T-helper 17 cell (primary cell): ENCODE measurements at places on chromosomes 6 and 20. TPM values are rescaled to one million over a fixed set of nuclear protein-coding genes. Genes with fewer than 3 reads are reported as not detected.

Gene GMPR
- 0.52 TPM for total RNA-seq

Gene PACSIN1
- 0.50 TPM for total RNA-seq

Gene TGM2
- total RNA-seq = 0.76 TPM

DNA sequence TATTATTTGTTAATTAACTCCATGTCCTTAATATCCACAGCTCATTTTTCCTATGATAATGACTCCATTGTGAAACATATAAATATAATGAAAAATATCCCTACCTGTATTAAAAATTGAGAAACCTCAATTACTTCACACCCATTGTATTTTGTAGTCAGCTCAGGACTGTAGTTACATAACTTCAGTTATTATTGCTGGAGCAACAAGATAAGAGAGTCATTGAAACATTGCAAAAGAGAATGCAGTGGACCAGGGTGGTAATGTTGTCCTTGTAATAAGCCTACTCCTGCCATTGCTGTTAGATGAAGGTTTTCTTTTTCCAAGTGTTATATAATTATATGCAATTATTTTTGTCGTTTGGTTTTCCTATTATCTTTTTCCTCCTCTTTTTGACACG, 184.4 kb downstream of the PRL start:
- no peaks in the 10 kb centered on the region for H3K36me3 ChIP-seq
- H3K27me3 ChIP-seq = no peaks in the 10 kb centered on the region
- H3K4me1 ChIP-seq = no peaks in the 10 kb centered on the region
- DNase-seq = no peak

- peak overlapping the region; percentile 95 for H3K27ac ChIP-seq
- peaks cover 9% of the 10 kb centered on the region for H3K36me3 ChIP-seq
- no peaks in the 10 kb centered on the region for H3K27me3 ChIP-seq
- no peak for DNase-seq
Observed at GRCh38 chr6:35311390-35312075, 13.9 kb downstream of the DEF6 start.

GRCh38 chr20:39144757-39145156, 182.6 kb downstream of the DHX35 start:
- H3K27ac ChIP-seq = no peak overlapping the region
- H3K4me3 ChIP-seq = no peak overlapping the region
- H3K36me3 ChIP-seq = no peaks in the 10 kb centered on the region
- peaks cover 2% of the 10 kb centered on the region for H3K4me1 ChIP-seq
- peaks cover 32% of the 10 kb centered on the region for H3K27me3 ChIP-seq
- no peak for DNase-seq

- no peaks in the 10 kb centered on the region for H3K27me3 ChIP-seq
- H3K36me3 ChIP-seq = no peaks in the 10 kb centered on the region
- no peak overlapping the region for H3K4me3 ChIP-seq
- no peak for DNase-seq
Observed at GRCh38 chr6:65468307-65468706, 238.7 kb downstream of the EYS start.

- H3K27me3 ChIP-seq = no peaks in the 10 kb centered on the region
- H3K4me3 ChIP-seq = no peak overlapping the region
- H3K27ac ChIP-seq = no peak overlapping the region
- no peak for DNase-seq
- H3K36me3 ChIP-seq = no peaks in the 10 kb centered on the region
- no peaks in the 10 kb centered on the region for H3K4me1 ChIP-seq
Observed at GRCh38 chr20:18380908-18381529, 85.8 kb downstream of the DZANK1 start.

GRCh38 chr6:12096342-12096741, 84.2 kb downstream of the HIVEP1 start:
- peaks cover 11% of the 10 kb centered on the region for H3K4me1 ChIP-seq
- no peak overlapping the region for H3K4me3 ChIP-seq
- no peak overlapping the region for H3K27ac ChIP-seq
- DNase-seq = no peak

GRCh38 chr6:11410539-11411307, 126.8 kb upstream of the TMEM170B start:
- peaks cover 4% of the 10 kb centered on the region for H3K36me3 ChIP-seq
- peak overlapping the region; percentile 89 for H3K27ac ChIP-seq
- peaks cover 16% of the 10 kb centered on the region for H3K4me1 ChIP-seq
- DNase-seq = no peak

DNA sequence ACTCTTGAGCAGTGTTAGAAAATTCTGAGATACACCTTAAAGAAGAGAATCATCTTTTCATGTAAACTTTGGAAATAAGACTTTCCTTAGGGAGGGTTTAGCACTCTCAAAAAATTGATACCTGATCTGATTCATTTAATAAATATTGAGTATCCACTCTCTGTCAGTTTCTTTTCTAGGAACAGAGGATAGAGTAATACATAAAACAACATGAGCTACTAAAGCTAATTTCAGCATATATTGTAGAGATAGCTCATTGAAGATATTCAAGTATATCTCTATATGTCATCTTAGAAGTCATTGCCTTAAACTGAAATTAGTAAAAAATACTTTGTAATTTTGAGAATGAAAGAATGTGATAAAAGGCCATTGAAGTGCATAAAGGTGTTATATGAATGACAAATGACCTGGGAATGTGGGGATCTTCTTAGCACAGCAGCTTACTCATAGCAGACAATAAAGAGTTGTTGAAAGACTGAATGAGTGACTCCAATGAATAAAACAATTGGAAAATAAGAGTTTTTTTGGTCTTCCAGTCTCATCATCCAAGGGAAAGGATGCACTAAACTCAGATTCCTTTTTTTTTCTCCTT, 29.2 kb downstream of the RHAG start:
- no peaks in the 10 kb centered on the region for H3K36me3 ChIP-seq
- DNase-seq = no peak
- H3K4me1 ChIP-seq = no peaks in the 10 kb centered on the region
- H3K4me3 ChIP-seq = no peak overlapping the region

DNA sequence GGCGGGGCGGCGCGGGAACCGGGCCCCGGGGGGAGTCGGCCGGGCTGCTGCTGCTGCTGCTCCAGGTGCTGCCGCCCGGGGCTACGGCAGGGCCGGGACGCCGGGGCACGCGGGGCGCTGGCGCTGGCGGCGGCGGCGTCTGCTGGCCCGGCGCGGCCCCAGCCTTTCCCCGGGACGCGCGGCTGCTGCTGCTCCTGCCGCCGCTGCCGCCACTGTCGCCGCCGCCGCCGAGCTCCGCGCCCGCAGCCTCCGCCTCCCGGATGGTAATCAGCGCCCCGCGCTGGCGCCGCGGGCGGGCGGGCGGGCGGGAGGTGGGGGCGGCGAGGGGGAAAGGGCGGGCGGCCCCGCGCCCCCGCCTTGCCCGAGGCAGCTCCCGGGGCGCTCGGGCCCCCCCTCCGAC, 306 bp downstream of the EBF4 start:
- H3K27ac ChIP-seq = no peak overlapping the region
- no peak for DNase-seq
- H3K27me3 ChIP-seq = peaks cover 57% of the 10 kb centered on the region

GRCh38 chr6:29631860-29632731, 887 bp downstream of the GABBR1 start:
- peak; percentile 70 for DNase-seq
- H3K4me1 ChIP-seq = peaks cover 49% of the 10 kb centered on the region
- peaks cover 5% of the 10 kb centered on the region for H3K36me3 ChIP-seq
- H3K4me3 ChIP-seq = peak overlapping the region; percentile 99

- peaks cover 77% of the 10 kb centered on the region for H3K27me3 ChIP-seq
- peaks cover 9% of the 10 kb centered on the region for H3K4me1 ChIP-seq
- no peak for DNase-seq
Observed at GRCh38 chr20:49569411-49570115, 1.6 kb upstream of the PTGIS start.

- no peak overlapping the region for H3K27ac ChIP-seq
- peaks cover 10% of the 10 kb centered on the region for H3K36me3 ChIP-seq
Observed at GRCh38 chr6:2355150-2355549, 109.7 kb upstream of the GMDS start.

GRCh38 chr6:6614096-6614982, 25.8 kb downstream of the LY86 start:
- H3K36me3 ChIP-seq = no peaks in the 10 kb centered on the region
- peak overlapping the region; percentile 75 for H3K27ac ChIP-seq
- DNase-seq = no peak
- peaks cover 8% of the 10 kb centered on the region for H3K27me3 ChIP-seq
- peaks cover 40% of the 10 kb centered on the region for H3K4me1 ChIP-seq

- no peaks in the 10 kb centered on the region for H3K36me3 ChIP-seq
- no peak overlapping the region for H3K4me3 ChIP-seq
- H3K27me3 ChIP-seq = peaks cover 4% of the 10 kb centered on the region
- H3K4me1 ChIP-seq = no peaks in the 10 kb centered on the region
- no peak for DNase-seq
Observed at GRCh38 chr20:39563349-39563748, 601.2 kb downstream of the DHX35 start.
